ENCODE measurements at places on chromosomes 5 and 9. TPM values are rescaled to one million over a fixed set of nuclear protein-coding genes. Genes with fewer than 3 reads are reported as not detected.

The POLR1E gene
- total RNA-seq = 26.4 TPM

The TMEFF1 gene
- total RNA-seq = 2.9 TPM

The HRCT1 gene
- 1.4 TPM for total RNA-seq

The LECT2 gene
- not detected for total RNA-seq

The IER5L gene
- 58.3 TPM for total RNA-seq

The RASGEF1C gene
- total RNA-seq = not detected

The CMYA5 gene
- total RNA-seq = 0.18 TPM

The CENPK gene
- total RNA-seq = 2.6 TPM

The ITK gene
- not detected for total RNA-seq

The ZBTB6 gene
- 6.0 TPM for total RNA-seq

The BSPRY gene
- not detected for total RNA-seq

The MORN5 gene
- not detected for total RNA-seq

The BASP1 gene
- 118 TPM for total RNA-seq

The ARHGEF28 gene
- 6.0 TPM for total RNA-seq

The PCDHB15 gene
- 1.8 TPM for total RNA-seq

The PLEKHG4B gene
- not detected for total RNA-seq

The TTC39B gene
- 9.2 TPM for total RNA-seq

The IL13 gene
- total RNA-seq = not detected

The SOHLH1 gene
- not detected for total RNA-seq

The FOXD4L6 gene
- total RNA-seq = not detected

The DUSP1 gene
- total RNA-seq = 575 TPM

The CD180 gene
- not detected for total RNA-seq

The DRD1 gene
- total RNA-seq = not detected

The RELL2 gene
- 5.8 TPM for total RNA-seq

The SPINK5 gene
- total RNA-seq = not detected

All from cardiac atrium fibroblast (primary cell).